Fibroblast of skin of back (primary cell): ENCODE measurements at places on chromosomes 4 and X.
A peak's percentile ranks its signal among the peaks of the same experiment; 100 is the strongest.

DNA sequence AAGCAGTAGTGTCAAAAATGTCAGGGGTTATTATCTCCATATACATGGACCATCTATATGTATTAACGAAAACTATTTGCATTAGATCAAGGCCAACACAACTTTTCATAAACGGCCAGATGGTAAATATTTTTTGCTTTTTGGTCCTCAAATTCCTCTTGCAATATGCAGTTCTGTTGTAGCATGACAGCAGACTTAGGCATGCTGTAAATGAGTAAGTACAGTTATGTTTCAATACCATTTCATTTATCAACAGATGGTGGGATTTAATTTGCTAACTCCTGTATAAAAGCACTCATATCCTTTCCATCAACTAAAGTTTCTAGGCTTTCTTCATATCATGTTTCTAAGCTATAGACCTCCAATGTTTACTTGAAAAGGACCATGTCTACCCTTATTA is 208.1 kb downstream of the ANKRD50 start:
- DNase-seq: peak; percentile 9

DNA sequence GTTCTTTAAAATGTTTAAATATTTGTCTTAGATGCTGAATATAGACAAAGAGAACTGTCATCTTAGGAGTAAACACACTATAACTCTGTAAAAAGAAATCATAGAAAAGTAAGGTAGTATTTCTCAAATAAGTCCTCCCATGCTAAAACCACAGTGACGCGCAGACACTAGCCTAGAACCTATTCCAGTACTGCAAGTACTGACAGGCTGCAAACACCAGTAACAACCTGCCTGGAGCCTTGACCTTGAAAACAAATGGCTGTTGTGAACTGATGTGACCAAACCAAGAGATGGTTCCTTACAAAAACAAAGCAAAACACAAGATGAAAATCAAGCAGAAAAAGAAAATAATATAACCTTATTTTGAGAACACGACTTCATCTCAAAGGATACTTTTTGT is 8.5 kb downstream of the TIFA start:
- no peak for DNase-seq

DNA sequence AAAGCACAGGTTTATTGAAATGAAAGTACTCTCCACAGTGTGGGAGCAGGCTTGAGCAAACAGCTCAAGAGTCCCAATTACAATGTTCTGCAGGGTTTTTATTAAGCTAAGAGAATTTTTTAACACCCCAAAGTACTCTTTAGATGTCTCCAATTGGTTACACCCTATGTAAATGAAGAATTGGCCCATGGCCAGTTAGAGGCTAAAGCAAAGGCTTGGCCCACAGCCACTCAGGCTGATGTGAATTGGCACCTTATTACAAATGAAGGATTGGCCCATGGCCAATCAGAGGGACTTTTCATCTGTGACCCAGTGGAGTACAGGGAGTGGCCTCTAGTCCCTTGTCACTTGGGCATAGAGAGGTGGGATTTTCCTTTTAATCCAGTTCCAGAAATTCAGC is 30.1 kb upstream of the IQCM start:
- no peak for DNase-seq

- DNase-seq: no peak
Measured at GRCh38 chrX:66050140-66050569, 10.3 kb upstream of the VSIG4 start.

GRCh38 chr4:169582706-169583105 is 29.7 kb downstream of the NEK1 start:
- DNase-seq: peak; percentile 25

- DNase-seq: peak; percentile 26
Measured at GRCh38 chrX:11273544-11273943, 19.7 kb upstream of the AMELX start.

DNA sequence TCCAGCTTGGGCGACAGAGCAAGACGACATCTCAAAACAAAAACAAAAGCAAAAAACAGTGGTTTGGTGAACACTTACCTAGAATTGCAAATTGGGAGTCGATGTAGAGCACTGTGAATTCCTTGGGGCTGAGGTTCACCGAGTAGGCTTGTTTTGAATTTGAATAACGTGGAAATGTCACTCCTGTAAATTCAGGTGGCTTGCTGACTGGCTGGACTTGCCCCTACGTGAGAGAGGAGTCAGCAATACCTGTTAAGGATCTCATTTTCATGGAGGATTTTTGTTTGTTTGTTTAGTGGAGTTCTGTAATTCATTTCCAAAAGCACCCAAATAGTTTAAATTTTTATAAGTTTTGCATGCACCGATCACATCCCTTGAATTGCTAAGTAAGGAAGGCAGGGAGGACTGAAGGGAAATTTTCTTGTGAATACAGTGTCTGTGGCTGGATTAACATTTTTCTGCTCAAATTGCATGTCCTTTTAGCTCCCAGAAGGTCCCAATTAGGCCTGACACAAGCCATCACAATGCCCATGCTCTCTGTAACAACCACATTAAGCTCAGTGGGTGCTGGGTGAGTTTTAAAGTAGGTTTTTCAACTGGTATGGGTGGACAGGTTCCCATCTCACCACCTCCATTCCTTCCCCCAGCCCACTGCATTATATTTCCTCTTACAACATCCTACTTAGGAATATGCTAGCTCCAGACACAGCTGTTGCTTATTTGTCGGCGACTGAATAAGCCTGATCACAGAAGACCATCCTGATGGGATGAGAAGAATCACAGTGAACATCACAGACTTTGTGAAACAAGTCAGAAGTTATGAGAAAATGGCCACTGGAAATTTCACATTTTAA is 58.5 kb upstream of the TTC29 start:
- peak; percentile 9 for DNase-seq

DNA sequence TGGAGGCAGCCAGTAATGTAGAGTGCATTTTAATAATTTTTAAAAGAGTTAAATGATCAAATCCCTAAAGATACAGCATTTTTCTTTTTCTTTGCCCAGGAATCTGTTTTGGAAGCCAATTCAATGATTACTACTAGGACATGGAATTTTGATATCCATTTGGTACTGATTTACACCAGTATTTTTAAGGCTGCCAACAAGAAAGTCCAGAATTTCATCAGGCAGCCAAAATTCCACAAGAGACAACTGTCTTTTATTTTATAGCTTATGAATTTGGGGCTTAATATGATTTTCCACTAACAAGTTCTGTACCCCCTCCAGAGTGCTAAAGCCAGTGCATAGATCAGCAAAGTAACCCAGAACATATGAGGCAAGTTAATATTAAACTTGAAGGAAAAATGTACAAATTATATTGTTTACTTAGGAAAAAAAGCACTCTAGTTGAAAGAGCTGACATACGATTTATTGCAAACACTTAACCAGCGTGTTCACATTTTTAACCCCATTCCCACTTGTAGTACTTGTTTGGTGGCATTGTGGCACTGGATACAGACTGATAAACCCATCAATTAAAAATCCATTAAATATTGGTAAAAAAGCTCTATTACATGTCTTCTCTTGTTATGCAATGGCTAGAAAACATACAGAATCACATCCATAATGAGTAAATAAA is 259.7 kb downstream of the DCHS2 start:
- DNase-seq: no peak

- peak; percentile 90 for DNase-seq
Measured at GRCh38 chr4:123235431-123235830, 161.2 kb upstream of the SPRY1 start.

- DNase-seq: no peak
Measured at GRCh38 chr4:128832243-128832625, 22.7 kb downstream of the JADE1 start.

GRCh38 chrX:15129412-15129811 is 140.5 kb downstream of the ASB9 start:
- no peak for DNase-seq

GRCh38 chr4:185566972-185567371 is 31.7 kb upstream of the PDLIM3 start:
- peak; percentile 72 for DNase-seq

- no peak for DNase-seq
Measured at GRCh38 chr4:1297456-1298325, 8.0 kb downstream of the MAEA start.

GRCh38 chrX:39630344-39630743 is 467.4 kb downstream of the BCOR start:
- DNase-seq: no peak

- DNase-seq: no peak
Measured at GRCh38 chr4:53629296-53629695, 38.0 kb upstream of the LNX1 start.

- DNase-seq: peak; percentile 42
Measured at GRCh38 chrX:45667666-45668065, 467.0 kb upstream of the DIPK2B start.

DNA sequence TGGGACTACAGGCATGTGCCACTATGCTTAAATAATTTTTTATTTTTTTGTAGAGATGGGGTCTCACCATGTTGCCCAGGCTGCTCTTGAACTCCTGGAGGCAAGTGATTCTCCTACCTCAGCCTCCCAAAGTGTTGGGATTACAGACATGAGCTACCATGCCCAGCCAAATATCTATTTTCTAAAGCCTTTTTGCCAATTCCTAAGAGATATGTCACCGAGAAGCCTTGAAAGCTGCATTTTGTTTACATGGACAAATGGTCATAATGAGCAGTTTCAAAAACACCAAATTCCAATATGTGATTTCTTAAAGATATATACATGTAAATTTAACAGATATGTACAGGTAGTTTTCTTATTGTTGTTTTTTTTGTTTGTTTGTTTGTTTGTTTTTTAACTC is 33.0 kb upstream of the PGRMC2 start:
- peak; percentile 32 for DNase-seq

DNA sequence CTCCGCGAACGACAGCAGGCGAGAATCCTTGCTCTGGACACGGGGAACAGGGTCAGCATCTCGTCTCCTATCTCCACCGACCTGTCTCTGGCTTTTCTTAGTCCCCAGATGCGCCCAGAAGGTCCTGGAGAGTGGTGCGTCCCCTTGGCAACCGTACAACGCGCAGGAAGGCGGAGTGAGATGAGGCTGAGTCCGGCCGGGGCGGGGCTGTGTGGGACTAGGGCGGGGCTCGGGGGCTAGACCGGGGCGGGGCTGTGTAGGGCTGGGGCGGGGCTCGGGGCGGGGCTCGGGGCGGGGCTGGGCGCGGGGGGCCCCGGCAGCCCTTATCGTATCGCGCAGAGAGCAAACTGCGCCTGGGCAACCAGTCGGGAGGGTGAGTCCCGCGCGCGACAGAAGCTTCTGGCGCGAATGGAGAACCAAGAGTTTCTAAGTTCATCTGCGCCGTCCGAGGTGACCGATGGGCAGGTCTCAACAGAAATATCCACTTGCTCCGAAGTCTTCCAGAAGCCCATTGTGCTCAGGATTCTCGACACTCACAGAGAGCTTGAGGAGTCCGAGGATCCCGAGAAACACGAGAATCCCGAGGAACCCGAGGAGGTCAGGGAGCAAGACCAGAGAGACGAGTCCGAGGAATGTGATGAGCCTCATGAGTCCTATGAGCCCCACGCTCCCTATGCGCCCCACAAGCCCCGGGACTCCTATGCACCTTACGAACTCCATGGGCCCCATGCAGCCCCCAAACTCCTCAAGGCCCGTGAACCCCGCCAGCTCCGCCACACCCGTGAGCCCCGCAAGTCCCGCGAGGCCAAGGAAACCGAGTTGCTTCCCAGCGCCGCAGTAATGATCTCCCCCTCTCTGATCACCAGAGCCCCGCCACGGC is 24.9 kb downstream of the ARL9 start:
- DNase-seq: peak; percentile 84

GRCh38 chrX:134735015-134735414 is 76.7 kb upstream of the PLAC1 start:
- DNase-seq: no peak

- no peak for DNase-seq
Measured at GRCh38 chr4:89270792-89271191, 36.8 kb downstream of the GPRIN3 start.

DNA sequence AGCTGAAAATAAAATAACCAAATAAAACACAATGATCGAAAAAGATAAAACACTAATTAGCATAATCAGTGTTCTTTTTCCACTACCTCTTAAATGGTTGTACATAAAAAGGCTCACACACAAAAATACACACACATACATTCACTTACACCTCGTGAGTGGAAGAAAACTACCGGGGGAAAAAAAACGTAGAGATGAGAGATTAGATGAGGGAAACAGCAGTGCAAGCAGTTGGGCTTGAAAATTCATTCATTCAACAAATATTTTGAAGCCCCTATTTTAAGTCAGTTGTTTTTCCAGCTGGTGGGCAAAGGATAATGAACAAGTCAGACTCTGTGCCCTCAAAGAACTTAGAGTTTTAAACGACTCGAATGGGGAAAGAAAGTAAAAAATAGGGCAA is 1.0 kb downstream of the TBCK start:
- DNase-seq: no peak

GRCh38 chr4:84085986-84086385 is 413.1 kb downstream of the NKX6-1 start:
- DNase-seq: no peak

DNA sequence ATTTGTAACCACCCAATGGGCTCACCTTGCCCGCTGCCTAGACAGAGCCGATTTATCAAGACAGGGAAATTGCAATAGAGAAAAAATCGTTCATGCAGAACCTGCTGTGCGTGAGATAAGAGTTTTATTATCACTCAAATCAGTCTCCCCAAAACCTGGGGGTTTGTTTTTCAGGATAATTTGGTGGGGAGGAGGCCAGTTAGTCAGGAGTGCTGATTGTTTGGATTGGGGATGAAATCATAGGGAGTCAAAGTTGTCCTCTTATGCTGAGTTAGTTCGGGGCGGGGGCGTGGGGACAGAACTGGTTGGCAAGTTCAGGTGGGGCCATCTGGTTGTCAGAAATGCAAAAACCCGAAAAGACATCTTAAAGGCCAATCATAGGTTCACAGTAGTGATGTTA is 203.0 kb downstream of the MAB21L2 start:
- DNase-seq: no peak

GRCh38 chr4:163391756-163392155 is 48.1 kb downstream of the NPY5R start:
- DNase-seq: no peak

DNA sequence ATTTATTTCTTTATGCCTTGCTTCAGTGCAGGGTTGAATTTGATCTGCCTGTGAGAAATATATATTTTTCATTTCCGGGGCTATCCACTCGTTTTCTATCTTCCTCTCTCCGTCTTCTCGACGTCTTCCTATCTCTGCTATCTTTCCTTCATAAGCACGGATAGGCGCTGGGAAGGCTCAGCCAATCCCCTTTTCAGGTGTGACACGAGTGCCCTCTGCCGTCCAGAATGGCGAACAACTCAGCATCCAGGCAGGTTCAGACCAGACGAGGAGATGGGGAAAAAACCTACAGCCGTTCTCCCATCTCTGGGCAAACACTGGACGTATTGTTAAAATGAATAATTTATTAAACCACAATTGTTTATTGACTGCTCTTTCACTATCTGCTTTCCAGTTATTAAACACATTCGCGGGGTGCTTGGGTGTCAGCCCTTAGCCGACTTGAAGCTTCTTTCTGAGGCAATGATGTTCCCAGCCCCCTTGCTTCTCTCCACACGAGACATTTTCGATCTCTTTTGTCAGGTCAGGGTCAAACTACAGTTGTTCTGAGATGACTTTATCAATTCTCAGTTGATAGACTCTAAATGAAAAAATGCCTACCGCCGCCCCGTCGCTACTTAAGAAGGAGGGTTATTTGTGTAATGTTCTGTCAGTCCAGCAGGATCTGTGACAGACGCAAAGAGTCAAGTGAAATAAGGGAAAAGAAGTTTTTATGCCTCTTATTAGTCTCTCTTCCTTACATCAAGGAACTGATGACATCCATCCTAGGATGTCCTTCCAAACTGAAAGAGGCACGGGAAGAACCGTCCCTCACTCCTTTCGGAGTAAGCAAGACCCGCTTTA is 96.3 kb upstream of the NOCT start:
- peak; percentile 74 for DNase-seq

GRCh38 chrX:148928811-148929210 is 428.4 kb downstream of the AFF2 start:
- peak; percentile 46 for DNase-seq

GRCh38 chrX:9074326-9074725 is 40.4 kb upstream of the FAM9B start:
- DNase-seq: no peak
